ENCODE measurements at places on chromosomes 5 and 9.

GRCh38 chr5:18393565-18394442 lies 759.5 kb downstream of the TAF11L14 start:
- no peaks in the 10 kb centered on the region for H3K4me1 ChIP-seq
- no peaks in the 10 kb centered on the region for H3K36me3 ChIP-seq
- no peak for DNase-seq
- no peak overlapping the region for H3K27ac ChIP-seq

- no peaks in the 10 kb centered on the region for H3K4me1 ChIP-seq
- peaks cover 4% of the 10 kb centered on the region for H3K27me3 ChIP-seq
- H3K4me3 ChIP-seq: no peak overlapping the region
- H3K27ac ChIP-seq: no peak overlapping the region
- DNase-seq: no peak
These were observed 76.4 kb upstream of the SMARCA2 start for GRCh38 chr9:1938675-1939170.

- no peaks in the 10 kb centered on the region for H3K36me3 ChIP-seq
- no peaks in the 10 kb centered on the region for H3K4me1 ChIP-seq
These were observed 9.7 kb upstream of the LRRC14B start for GRCh38 chr5:181566-181965.

DNA sequence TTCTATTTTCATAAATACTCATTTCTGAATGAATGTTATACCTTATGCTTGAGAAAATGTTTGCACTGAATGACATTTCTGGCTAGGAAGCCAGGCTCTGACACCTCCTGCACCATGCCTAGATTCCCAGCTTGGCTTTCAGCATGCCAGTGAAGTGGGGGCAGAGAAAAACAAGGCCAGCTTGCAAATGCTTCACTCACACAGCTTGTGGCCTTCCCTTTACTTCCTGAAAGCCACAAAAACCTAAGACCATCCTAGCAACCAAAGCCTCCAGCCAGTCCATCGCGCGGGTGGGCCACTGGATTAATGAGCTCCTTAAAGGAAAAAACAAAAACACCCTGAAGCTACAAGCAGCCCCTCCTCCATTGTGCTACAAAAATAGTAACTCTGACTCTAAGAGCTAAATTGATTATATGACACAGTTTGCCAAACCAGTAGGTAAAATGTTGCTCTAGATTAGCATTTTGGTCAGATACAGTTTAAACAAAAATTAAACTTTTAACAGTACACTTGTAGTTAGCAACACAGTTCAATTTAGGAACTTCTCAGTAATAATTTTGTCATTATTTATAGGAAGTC lies 159.9 kb downstream of the TSSK1B start:
- H3K4me3 ChIP-seq: no peak overlapping the region
- no peaks in the 10 kb centered on the region for H3K27me3 ChIP-seq
- no peak for DNase-seq
- no peak overlapping the region for H3K27ac ChIP-seq
- peaks cover 7% of the 10 kb centered on the region for H3K4me1 ChIP-seq

- H3K36me3 ChIP-seq: peaks cover 4% of the 10 kb centered on the region
- H3K4me3 ChIP-seq: no peak overlapping the region
These were observed 65.4 kb upstream of the FCN1 start for GRCh38 chr9:134983074-134983473.

DNA sequence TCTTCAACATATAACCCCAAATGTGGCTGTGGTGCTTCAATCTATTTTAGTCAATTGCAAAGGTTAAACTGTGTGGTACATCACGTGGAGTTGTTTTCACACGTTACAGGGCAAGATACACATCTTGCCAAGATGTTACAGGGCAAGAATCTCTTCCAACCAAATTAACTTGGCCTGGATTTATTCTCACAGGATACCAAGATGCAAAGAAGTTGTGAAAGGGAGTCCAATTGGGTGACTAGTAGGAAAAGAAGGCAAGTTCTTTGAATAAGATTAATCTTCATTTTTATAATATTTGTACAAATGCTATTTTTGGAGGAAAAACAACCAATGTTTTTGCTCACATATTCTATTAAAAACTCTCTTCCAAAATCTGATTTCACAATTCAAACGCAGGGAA lies 4.8 kb upstream of the IFNA8 start:
- H3K4me1 ChIP-seq: peaks cover 2% of the 10 kb centered on the region
- H3K27me3 ChIP-seq: peaks cover 2% of the 10 kb centered on the region
- no peak for DNase-seq
- H3K4me3 ChIP-seq: no peak overlapping the region
- H3K36me3 ChIP-seq: no peaks in the 10 kb centered on the region

DNA sequence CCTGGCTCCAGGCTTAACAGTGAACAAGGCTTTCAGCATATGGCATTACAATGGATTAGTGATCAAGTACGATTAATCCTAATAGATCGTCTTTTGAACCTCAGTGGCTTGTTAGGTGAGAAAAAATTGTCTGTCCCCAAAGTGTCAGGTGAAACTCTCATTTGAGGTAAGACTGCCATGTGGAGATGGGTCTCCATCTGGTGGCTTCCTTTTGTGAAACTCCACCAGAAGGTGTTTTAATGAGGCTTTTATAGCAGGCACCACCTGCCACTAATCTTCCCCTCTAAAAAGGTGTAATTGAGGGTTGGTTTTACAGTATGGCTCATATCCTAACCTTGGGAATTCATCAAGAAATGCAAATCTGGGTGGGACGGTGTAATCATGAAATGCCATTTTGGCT lies 471.1 kb upstream of the MPDZ start:
- H3K27ac ChIP-seq: no peak overlapping the region
- H3K36me3 ChIP-seq: peaks cover 3% of the 10 kb centered on the region
- H3K27me3 ChIP-seq: no peaks in the 10 kb centered on the region
- no peaks in the 10 kb centered on the region for H3K4me1 ChIP-seq

- H3K36me3 ChIP-seq: no peaks in the 10 kb centered on the region
- H3K27me3 ChIP-seq: no peaks in the 10 kb centered on the region
- no peaks in the 10 kb centered on the region for H3K4me1 ChIP-seq
- no peak overlapping the region for H3K27ac ChIP-seq
- no peak for DNase-seq
These were observed 82.9 kb downstream of the ADAMTS2 start for GRCh38 chr5:179262126-179262920.

DNA sequence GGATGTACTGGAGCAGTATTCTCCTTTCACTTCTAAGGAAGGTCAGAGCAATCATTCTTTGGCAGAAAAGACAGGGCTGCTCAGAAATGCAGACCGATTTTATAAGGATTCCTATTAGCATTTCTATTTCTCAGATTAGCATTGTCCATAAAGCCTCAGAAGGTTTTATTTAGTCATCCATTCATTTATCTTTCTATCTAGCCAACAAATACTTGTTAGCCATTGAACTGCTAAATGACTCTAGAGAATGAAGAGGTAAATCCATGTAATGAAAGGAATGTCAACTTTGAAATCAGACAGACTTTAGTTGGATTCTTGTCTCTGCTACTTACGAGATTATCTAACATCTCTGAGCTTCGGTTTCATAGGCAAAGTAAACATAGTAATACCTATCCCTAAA lies 165.2 kb downstream of the SLC25A46 start:
- no peak for DNase-seq
- no peak overlapping the region for H3K27ac ChIP-seq
- H3K36me3 ChIP-seq: no peaks in the 10 kb centered on the region
- no peaks in the 10 kb centered on the region for H3K27me3 ChIP-seq

GRCh38 chr5:29169886-29170285 lies 2023.6 kb upstream of the CDH6 start:
- H3K27ac ChIP-seq: no peak overlapping the region
- H3K4me3 ChIP-seq: no peak overlapping the region
- DNase-seq: no peak
- H3K4me1 ChIP-seq: no peaks in the 10 kb centered on the region
- H3K27me3 ChIP-seq: no peaks in the 10 kb centered on the region

GRCh38 chr9:101465326-101465915 lies 29.8 kb upstream of the ALDOB start:
- no peak for DNase-seq
- H3K27ac ChIP-seq: no peak overlapping the region
- H3K27me3 ChIP-seq: peaks cover 2% of the 10 kb centered on the region
- no peak overlapping the region for H3K4me3 ChIP-seq
- no peaks in the 10 kb centered on the region for H3K4me1 ChIP-seq

Data from immature natural killer cell (primary cell).